ENCODE measurements at places on chromosomes 4 and X.

DNA sequence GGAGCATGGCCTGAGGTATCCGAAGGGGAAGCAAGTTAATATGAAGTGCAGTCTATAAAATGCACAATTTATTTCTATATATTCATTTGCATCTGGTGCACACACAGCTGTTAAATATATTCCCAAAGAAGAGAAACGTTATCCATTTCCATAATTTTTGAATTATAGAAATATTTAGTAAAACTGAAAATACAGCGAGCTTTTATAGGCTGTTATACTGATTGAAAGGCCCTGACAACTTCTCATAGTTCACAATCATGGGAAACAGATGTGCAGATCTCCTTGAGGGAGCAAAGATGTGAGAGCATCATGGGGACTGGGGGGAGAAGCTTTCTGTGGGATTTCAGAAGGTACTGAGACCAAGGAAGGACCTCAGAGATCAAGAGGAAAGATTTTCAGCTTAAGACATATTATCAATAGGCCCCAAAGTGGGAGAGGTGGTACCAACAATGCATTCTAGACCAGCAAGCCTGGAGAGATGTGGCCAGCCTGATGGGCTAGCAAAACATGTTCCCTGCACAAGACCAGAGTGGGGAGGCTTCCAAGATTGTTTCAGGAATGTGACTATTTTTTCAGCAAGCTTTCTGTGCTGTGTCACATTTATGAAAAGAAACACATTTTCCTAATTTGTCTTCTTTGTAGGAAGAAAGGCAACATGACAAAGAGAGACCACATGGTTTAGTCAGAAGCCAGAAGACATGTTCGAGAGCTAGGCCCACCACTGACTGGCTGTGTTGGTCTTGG lies 256.0 kb upstream of the SFRP2 start:
- DNase-seq, result no peak

DNA sequence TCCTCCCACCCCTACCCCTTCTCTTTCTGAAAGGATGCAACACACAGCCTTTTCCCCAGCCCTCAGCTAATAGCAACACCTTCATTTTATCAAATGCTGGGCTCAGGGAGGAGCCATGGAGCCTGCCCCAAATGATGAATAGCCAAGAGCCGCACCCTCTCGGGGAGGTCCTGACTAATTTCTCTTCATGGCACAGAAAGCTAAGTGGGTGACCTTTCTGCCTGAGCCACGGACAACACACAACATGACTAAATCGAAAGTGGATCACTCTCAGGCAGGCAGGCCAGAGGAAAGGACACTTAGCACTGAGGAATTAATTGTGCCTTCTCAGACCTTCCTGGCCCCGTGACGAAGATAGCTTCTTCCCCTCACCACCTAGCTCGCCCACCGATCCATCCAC lies 165.1 kb upstream of the RAI2 start:
- no peak for DNase-seq

GRCh38 chrX:10966057-10966456 lies 145.1 kb upstream of the HCCS start:
- DNase-seq, result no peak

GRCh38 chr4:53505947-53506346 lies 85.3 kb downstream of the LNX1 start:
- DNase-seq, result no peak

DNA sequence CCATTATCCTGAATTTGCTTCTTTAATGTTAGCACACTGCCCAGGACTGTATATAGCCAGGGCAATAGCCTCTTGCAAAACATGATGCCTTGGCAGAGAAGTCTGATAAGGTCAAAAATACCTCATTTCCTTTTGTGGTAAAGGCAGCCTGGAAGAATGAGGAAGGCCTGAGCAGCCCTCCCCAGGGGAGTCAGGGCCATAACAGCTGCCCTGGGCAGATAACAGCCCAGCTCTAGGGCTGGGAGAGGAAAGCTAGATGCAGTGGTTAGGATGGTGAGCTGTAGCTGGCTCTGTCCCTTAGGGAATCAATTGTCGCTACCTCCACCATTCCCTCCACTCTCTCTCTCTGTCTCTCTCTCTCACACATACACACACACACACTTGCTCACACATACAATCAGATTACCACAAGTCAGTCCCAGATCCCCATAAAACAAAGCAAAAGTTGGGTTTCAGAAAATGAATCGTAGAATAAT lies 29.2 kb downstream of the EFHC2 start:
- DNase-seq, result no peak

GRCh38 chr4:79679859-79680258 lies 271.8 kb upstream of the GK2 start:
- no peak for DNase-seq
